ENCODE measurements at places on chromosomes 3 and 15.

- no peak for DNase-seq
Measured at GRCh38 chr3:153250446-153250845, 88.4 kb downstream of the RAP2B start.

GRCh38 chr3:64308931-64309330, 83.7 kb upstream of the PRICKLE2 start:
- DNase-seq = no peak

DNA sequence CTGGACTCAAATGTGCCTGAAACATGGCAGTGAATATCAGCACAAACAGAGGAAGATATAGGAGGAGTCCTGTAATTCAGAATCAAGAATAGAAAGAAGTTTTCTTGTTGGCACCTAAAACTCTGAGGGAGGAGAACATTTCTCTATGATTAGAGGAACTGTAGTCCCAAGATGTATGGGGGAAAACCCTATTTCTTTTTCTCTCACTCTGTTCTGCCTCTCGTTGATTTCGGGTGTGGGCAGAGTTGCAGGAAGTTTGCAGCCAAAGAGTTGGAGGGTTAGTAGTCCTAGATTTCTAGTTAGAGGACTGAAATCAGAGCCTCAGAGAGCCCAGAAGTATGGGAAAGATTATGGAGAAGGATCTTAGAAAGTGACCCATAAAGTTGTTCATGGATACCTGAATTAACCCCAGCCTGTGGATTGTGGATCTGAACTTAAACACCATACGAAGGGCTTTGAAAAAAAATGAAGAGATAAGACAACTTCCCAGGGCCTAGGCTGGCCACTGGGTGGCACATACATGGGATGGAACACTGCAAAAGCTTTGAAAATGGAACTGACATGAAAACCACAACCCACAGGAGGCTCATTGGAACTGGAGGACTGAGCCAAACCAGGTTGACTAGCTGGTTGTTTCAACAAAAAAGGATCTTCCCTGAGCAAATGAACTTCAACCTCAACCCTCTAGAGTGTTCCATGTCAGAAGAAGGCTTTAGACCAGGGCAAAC, 34.6 kb downstream of the FMN1 start:
- no peak for DNase-seq

DNA sequence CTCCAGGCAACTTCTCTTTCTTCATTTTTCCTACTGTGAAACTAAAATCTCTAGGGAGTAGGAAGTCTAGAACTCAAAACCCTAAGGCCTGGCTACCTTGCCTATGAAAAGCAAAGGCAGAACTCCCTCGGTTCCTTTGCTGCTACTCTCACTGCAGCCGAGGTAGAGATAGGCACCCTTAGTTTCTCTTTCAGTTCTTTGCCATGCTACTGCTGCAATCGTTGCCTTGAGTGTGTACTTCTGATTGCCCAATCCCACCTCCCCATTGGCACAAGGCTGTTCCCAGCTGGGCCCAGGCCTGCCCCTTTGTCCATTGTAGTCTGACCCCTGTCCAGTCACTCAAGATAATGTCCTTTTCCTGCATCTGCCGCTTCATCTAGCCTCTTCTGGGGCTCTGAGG, 92.3 kb upstream of the MRPS22 start:
- no peak for DNase-seq

- DNase-seq = no peak
Measured at GRCh38 chr3:187996609-187997008, 157.3 kb upstream of the LPP start.

GRCh38 chr3:37309921-37310665, 135.7 kb upstream of the LRRFIP2 start:
- DNase-seq = no peak

GRCh38 chr3:23640471-23641146, 165.1 kb upstream of the UBE2E1 start:
- DNase-seq = no peak

DNA sequence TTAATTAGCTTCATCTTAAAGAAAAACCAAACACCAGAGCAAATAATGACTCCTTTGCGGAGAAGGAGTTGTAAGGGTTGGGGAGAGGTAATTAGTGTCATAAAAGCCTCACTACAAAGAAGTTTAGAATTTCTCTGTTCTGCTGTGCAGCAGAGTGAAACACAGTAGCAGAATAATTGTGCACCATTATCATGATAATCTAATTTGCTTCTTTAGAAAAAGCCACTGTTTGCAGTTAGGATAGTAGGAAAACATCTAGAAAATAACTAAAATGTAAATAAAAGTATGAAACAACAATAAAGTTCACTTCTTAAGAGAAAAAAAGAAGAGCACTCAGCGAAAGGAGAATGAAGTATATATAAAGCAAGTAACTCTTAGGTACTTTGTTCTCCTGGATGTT, 5.5 kb downstream of the SHOX2 start:
- DNase-seq = no peak

- DNase-seq = no peak
Measured at GRCh38 chr3:47162697-47163168, 1.2 kb downstream of the SETD2 start.

GRCh38 chr3:32575451-32576113, 4.9 kb upstream of the DYNC1LI1 start:
- no peak for DNase-seq

GRCh38 chr3:177145381-177145780, 51.9 kb downstream of the TBL1XR1 start:
- no peak for DNase-seq

DNA sequence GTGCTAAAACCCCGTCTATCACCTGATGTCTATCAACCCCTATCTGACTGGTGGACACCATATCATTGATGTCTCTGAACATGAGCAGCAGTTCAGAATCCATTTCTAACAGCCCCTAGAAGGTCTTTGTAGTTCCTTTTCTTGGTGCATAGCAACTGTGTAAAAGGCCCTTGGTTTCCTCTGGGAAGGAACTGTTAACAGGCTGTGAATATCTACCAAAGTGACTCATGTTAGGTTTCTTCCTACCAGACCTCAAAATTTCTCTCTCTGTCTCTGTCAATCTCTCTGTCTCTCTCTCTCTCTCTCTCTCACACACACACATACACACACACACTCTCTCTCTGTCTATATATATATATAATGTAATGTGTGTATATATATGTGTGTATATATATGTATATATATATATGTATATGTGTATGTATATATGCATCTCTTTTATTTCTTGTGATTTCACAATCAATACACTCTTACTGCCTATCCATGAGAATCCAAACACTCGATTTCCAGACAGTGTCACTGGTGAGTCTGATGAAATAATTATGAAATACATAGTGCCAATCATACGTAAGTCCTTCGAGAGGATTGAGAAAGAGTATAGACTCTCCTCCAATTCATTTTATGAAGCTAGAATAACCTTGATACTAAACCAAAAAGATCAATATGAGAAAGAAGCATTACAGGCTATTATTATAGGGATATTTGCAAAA, 335.9 kb upstream of the SLCO3A1 start:
- DNase-seq = no peak

DNA sequence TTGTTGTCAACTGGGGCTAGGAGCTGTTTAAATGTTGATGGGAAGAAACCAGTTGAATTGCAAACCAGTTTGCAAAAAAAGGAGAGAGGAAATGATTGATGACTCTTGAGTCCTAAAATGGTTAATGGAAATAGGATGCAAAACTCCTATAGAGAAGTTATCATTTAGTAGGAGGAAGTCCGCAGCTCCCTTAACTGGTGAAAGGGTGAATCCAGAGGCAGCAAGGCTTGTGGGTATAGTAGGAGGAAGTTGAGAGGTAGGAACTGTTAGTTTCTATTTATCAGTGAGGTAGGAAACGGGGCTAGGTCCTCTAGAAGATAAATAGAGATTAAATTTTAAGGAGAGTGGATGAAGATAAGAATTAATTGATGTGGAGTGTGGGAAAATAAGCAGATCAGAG, 15.4 kb downstream of the IREB2 start:
- DNase-seq = no peak

DNA sequence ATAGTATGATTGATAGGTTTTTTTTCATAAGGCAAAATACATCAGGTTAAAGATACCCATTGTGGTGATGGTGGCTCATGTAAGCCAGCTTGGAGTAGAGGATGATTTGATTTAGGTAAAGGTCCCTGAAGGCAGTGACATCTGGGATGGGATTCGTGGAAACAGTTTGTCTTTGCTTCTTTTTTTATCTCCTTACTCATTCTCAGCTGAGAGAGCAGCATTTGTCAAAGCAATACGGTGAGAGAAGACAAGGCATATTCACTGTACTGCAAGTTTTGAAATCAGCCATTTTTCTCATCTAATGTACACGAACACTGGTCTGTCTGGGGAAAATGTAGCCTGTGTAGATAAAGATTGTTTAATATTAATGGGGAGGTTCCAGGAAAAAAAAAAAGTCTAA, 749.1 kb downstream of the SQOR start:
- DNase-seq = no peak

DNA sequence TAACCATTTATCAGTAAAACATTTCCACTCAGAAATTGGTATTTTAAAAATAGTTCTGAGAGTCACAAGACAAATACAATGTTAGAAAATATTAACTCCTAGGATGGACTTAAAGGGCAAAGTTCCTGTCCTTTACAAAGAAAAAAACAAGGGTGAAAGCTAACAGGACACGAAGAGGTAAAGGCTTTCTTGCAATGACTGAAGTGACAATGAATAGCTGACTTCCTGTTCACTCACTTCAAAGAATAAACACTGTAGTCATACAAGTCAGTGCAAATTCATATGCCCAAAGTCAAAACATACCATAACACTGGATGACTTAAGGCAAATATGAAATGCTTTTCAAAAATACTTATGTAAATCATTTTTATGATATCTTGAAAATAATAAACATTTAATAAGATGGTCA, 1389.8 kb upstream of the ALCAM start:
- no peak for DNase-seq

- DNase-seq = no peak
Measured at GRCh38 chr3:53777468-53777867, 68.8 kb downstream of the CHDH start.

Data from NCI-H2171 (cell line).